ENCODE measurements at places on chromosomes 11 and 22. TPM values are rescaled to one million over a fixed set of nuclear protein-coding genes. Genes with fewer than 3 reads are reported as not detected.

- H3K4me1 ChIP-seq: no peaks in the 10 kb centered on the region
- no peak overlapping the region for H3K27ac ChIP-seq
- no peaks in the 10 kb centered on the region for H3K27me3 ChIP-seq
- H3K4me3 ChIP-seq: no peak overlapping the region
- peaks cover 51% of the 10 kb centered on the region for H3K36me3 ChIP-seq
- DNase-seq: no peak
Measured at GRCh38 chr22:29335656-29336055, 20.2 kb upstream of the RASL10A start.

ARHGAP8 gene
- total RNA-seq: 0.78 TPM

- peaks cover 5% of the 10 kb centered on the region for H3K27me3 ChIP-seq
- no peak overlapping the region for H3K27ac ChIP-seq
- no peaks in the 10 kb centered on the region for H3K4me1 ChIP-seq
- no peak overlapping the region for H3K4me3 ChIP-seq
- H3K36me3 ChIP-seq: no peaks in the 10 kb centered on the region
- no peak for DNase-seq
Measured at GRCh38 chr11:46249938-46250744, 27.3 kb upstream of the CREB3L1 start.

MAPK8IP1 gene
- 0.48 TPM for total RNA-seq

MYO7A gene
- 0.35 TPM for total RNA-seq

OR52A1 gene
- not detected for total RNA-seq

- H3K36me3 ChIP-seq: peaks cover 24% of the 10 kb centered on the region
- no peak overlapping the region for H3K4me3 ChIP-seq
- H3K4me1 ChIP-seq: no peaks in the 10 kb centered on the region
- DNase-seq: no peak
Measured at GRCh38 chr22:45717789-45718188, 46.2 kb downstream of the ATXN10 start.

- H3K27ac ChIP-seq: no peak overlapping the region
- H3K36me3 ChIP-seq: peaks cover 29% of the 10 kb centered on the region
- no peak for DNase-seq
- no peak overlapping the region for H3K4me3 ChIP-seq
- H3K27me3 ChIP-seq: no peaks in the 10 kb centered on the region
Measured at GRCh38 chr22:41222846-41223507, 17.8 kb downstream of the CHADL start.

GRCh38 chr11:75347781-75348566 is 3.5 kb downstream of the ARRB1 start:
- no peak for DNase-seq
- H3K4me3 ChIP-seq: no peak overlapping the region
- peaks cover 45% of the 10 kb centered on the region for H3K4me1 ChIP-seq
- no peaks in the 10 kb centered on the region for H3K36me3 ChIP-seq
- H3K27me3 ChIP-seq: no peaks in the 10 kb centered on the region
- H3K27ac ChIP-seq: no peak overlapping the region

CCDC89 gene
- 1.7 TPM for total RNA-seq

GRCh38 chr11:87604350-87604749 is 566.6 kb downstream of the TMEM135 start:
- H3K36me3 ChIP-seq: no peaks in the 10 kb centered on the region
- H3K27me3 ChIP-seq: no peaks in the 10 kb centered on the region
- DNase-seq: no peak
- no peak overlapping the region for H3K27ac ChIP-seq
- H3K4me1 ChIP-seq: no peaks in the 10 kb centered on the region
- no peak overlapping the region for H3K4me3 ChIP-seq

NOX4 gene
- not detected for total RNA-seq

CADM1 gene
- total RNA-seq: 2.5 TPM

PATE4 gene
- total RNA-seq: not detected

DNA sequence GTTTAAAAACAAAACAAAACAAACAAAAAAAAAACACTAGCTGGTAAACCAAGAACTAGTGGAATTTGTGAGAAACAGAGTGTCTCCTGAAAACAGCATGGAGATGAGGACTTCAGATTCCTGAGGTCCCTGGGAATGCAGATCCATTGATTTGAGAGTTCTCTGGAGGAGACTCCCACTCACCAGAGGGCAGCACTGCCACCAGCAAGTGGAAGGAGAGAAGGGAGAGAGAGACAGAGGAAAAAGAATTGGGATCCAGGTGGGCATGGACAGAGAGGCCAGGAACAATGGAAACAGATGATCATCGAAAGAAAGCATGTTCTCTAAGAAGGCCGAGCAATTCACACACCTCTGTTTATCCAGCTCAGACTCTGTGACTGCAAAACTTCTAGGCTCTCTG is 31.8 kb downstream of the ETS1 start:
- no peak for DNase-seq
- H3K4me3 ChIP-seq: no peak overlapping the region
- no peaks in the 10 kb centered on the region for H3K27me3 ChIP-seq
- peaks cover 50% of the 10 kb centered on the region for H3K4me1 ChIP-seq
- H3K27ac ChIP-seq: no peak overlapping the region
- H3K36me3 ChIP-seq: peaks cover 5% of the 10 kb centered on the region

DNA sequence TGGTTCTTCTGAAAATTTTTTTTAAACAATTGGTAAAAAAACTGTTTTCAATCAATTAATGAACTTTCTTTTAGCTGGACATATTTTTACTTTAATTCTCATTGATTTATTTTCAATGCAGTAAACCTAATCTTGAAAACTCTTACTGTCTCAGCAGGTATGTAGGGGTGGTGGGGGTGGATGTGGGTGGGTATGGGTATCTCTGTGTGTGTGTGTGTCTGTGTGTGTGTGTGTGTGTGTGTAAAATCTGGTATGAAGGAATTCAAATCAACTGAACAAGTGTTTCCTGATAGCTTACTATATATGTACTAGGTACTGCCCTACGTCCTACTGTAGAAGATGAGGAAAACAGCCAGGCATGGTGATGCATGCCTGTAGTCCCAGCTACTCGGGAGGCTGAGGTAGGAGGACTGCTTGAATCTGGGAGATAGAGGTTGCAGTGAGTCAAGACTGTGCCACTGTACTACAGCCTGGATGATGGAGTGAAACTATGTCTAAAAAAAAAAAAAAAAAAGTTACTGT is 75.5 kb downstream of the MRTFA start:
- peaks cover 6% of the 10 kb centered on the region for H3K36me3 ChIP-seq
- no peaks in the 10 kb centered on the region for H3K27me3 ChIP-seq
- DNase-seq: no peak
- no peak overlapping the region for H3K27ac ChIP-seq
- peaks cover 9% of the 10 kb centered on the region for H3K4me1 ChIP-seq
- no peak overlapping the region for H3K4me3 ChIP-seq

C11orf42 gene
- total RNA-seq: not detected

DNA sequence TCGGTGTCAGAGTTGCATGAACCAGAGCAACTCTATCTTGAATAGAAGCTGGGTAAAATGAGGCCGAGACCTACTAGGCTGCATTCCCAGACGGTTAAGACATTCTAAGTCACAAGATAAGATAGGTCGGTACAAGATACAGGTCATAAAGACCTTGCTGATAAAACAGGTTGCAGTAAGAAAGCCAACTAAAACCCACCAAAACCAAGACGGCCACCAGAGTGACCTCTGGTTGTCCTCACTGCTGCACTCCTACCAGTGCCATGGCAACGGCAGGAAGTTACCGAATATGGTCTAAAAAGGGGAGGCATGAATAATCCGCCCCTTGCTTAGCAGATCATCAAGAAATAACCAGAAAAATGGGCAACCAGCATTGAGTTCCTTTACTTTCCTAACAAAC is 2.4 kb upstream of the KAT5 start:
- no peak overlapping the region for H3K4me3 ChIP-seq
- H3K27me3 ChIP-seq: no peaks in the 10 kb centered on the region
- peaks cover 19% of the 10 kb centered on the region for H3K36me3 ChIP-seq
- H3K27ac ChIP-seq: no peak overlapping the region
- peaks cover 34% of the 10 kb centered on the region for H3K4me1 ChIP-seq

- H3K4me3 ChIP-seq: no peak overlapping the region
- H3K36me3 ChIP-seq: peaks cover 12% of the 10 kb centered on the region
- H3K27me3 ChIP-seq: peaks cover 11% of the 10 kb centered on the region
- peak overlapping the region; percentile 73 for H3K27ac ChIP-seq
- H3K4me1 ChIP-seq: peaks cover 35% of the 10 kb centered on the region
- DNase-seq: no peak
Measured at GRCh38 chr11:123233975-123234334, 38.9 kb upstream of the CLMP start.

RASL10A gene
- 0.78 TPM for total RNA-seq

- peaks cover 90% of the 10 kb centered on the region for H3K36me3 ChIP-seq
- H3K27me3 ChIP-seq: no peaks in the 10 kb centered on the region
- H3K4me1 ChIP-seq: peaks cover 63% of the 10 kb centered on the region
- no peak overlapping the region for H3K4me3 ChIP-seq
Measured at GRCh38 chr22:20094197-20094807, 14.3 kb downstream of the DGCR8 start.

DNA sequence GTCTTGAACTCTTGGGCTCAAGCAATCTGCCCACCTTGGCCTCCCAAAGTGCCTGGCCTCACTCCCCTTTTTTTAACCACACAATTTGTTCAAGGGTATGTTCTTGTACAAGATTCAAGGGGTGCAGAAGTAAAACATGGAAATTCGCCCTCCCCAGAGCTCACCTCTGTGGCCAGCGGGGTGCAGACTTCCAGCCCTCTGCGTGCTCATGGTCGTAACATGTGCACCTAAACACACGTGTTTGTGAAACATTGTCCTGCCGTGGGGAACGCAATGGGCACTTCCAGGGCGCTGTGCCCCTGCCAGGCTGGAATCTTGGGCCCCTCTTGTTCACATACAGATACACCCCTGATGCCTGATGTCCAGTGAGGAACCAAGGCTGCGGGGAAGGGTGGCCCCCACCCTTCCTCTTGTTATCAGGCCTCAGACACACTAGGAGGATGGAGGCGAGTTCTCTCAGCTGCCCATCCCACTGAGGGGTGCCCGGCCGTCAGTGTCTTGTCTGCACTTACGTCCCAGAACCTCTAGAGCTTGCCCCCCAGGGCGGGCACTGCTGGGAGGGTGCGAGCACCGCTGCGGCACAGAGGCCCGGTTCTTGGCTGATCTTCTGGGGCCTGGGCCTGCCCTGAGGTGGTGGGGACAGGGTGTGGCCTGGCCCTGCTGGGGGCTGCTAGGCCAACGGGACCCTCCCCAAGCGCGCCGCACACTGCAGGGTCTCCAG is 4.1 kb upstream of the EPS8L2 start:
- H3K4me1 ChIP-seq: peaks cover 16% of the 10 kb centered on the region
- H3K4me3 ChIP-seq: no peak overlapping the region
- H3K36me3 ChIP-seq: peaks cover 22% of the 10 kb centered on the region
- H3K27me3 ChIP-seq: peaks cover 2% of the 10 kb centered on the region

LYVE1 gene
- total RNA-seq: not detected

C11orf52 gene
- not detected for total RNA-seq
